ENCODE measurements at places on chromosomes 5 and 9. TPM values are rescaled to one million over a fixed set of nuclear protein-coding genes. Genes with fewer than 3 reads are reported as not detected.

Gene PCDHGA12
- total RNA-seq: 5.4 TPM

Gene MELK
- not detected for total RNA-seq

Gene FAM151B
- 0.18 TPM for total RNA-seq

Gene PSD2
- 0.10 TPM for total RNA-seq

DNA sequence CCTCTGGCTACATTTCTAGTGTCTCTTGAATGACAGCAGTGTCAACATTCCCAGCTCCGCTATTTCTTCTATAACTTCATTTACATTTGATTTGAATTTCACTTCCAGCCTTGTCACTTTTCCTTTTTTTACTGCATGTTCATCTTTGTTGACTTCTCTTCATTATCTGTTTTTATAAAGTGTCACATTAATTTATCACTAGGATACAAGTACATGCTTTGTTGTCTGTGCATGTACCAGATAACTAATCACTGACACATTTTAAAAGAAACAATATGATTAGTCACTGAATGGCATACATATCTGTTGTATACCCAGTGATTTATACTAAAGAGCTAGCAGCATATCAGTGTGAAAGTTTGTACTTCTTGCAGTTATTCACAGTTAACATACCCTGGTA is 29.1 kb downstream of the ARSK start:
- no peak overlapping the region for H3K27ac ChIP-seq
- DNase-seq: no peak
- H3K27me3 ChIP-seq: no peaks in the 10 kb centered on the region
- no peaks in the 10 kb centered on the region for H3K36me3 ChIP-seq
- no peaks in the 10 kb centered on the region for H3K4me1 ChIP-seq

GRCh38 chr9:8781458-8781857 is 981.9 kb upstream of the DMAC1 start:
- no peaks in the 10 kb centered on the region for H3K27me3 ChIP-seq
- H3K36me3 ChIP-seq: no peaks in the 10 kb centered on the region
- DNase-seq: no peak
- H3K4me3 ChIP-seq: no peak overlapping the region
- H3K4me1 ChIP-seq: no peaks in the 10 kb centered on the region
- H3K27ac ChIP-seq: no peak overlapping the region

DNA sequence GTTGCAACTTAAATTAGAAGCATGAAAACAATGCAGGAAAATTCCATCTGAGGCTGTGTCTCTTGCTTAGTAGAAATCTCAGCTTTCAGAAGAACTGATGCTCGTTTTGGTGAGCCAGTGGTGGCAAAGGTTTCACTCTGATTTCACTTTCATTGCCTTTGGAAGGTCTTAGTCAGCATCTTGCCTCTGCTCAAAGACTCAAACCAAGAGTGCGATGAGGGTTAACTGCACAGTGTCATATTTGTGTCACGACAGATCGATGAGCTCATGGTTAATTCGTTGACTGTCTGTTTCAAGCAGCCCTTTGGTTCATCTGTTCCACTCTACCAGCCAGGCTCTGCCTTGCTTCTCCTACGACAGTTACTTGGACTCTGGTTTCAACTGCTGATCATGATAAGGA is 331.3 kb upstream of the KIF2A start:
- no peak overlapping the region for H3K4me3 ChIP-seq
- no peaks in the 10 kb centered on the region for H3K4me1 ChIP-seq
- no peak overlapping the region for H3K27ac ChIP-seq
- H3K27me3 ChIP-seq: no peaks in the 10 kb centered on the region
- no peaks in the 10 kb centered on the region for H3K36me3 ChIP-seq

DNA sequence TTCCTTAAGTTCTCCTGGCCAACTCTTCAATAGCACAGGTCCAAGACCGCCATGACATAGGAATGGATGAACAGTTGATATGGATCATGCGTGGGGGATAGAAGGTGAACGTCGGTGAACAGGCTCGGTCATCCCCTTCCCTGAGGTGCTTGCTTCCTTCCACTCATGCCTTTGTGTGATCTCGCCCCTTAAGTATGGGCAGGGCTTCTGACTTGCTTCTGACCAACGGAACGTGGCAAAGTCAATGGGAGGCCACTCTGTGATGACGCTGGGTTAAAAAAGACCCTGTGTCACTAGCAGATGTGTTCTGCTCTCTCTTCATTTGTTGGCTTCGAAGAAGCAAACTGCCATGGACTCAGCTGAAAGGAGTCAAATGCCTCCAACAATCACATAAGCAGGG is 240.5 kb upstream of the TUT7 start:
- no peak for DNase-seq
- H3K4me3 ChIP-seq: no peak overlapping the region
- H3K36me3 ChIP-seq: no peaks in the 10 kb centered on the region
- no peaks in the 10 kb centered on the region for H3K4me1 ChIP-seq
- no peaks in the 10 kb centered on the region for H3K27me3 ChIP-seq

DNA sequence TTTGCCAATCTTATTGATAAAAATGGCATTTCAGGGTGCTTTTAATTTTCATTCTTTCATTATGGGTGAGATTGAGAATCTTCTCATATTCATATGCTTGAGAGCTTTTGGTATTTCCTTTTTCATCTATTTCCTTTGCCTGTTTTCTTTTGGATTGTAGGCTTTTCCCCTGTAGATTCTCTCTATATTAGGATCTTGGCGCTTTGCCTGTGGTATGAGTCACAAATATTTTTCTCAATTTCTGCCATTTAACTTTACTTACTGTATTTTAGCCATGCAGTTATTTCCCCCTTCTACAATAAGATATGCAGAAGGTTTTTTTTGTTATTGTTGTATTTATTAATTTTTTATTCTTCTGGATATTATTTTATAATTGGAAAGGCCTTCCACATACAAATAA is 21.5 kb upstream of the KLF9 start:
- H3K4me1 ChIP-seq: peaks cover 7% of the 10 kb centered on the region
- DNase-seq: no peak

- H3K27ac ChIP-seq: no peak overlapping the region
- H3K4me3 ChIP-seq: no peak overlapping the region
- H3K4me1 ChIP-seq: no peaks in the 10 kb centered on the region
- H3K27me3 ChIP-seq: no peaks in the 10 kb centered on the region
- no peak for DNase-seq
Observed at GRCh38 chr9:105373723-105374122, 74.1 kb upstream of the FSD1L start.

DNA sequence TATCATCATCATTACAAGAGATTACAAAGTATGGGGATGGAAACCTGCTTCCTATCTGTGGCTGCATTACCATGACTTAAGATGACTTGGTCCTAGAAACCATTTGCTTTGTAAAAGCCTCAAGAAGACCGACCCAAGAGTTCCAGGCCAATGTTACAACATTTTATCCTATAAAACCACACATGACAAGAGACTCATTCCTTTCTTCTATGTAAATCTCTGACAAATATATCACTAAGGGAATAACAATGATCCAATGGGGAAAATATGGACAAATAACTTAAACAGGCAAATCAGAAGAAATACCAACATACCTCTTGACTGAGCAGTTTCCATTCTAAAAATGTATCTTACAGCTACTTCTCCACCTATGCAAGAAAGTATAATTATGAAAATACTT is 44.3 kb upstream of the VPS13A start:
- H3K36me3 ChIP-seq: no peaks in the 10 kb centered on the region
- no peak overlapping the region for H3K4me3 ChIP-seq
- no peaks in the 10 kb centered on the region for H3K4me1 ChIP-seq
- DNase-seq: no peak
- no peaks in the 10 kb centered on the region for H3K27me3 ChIP-seq

DNA sequence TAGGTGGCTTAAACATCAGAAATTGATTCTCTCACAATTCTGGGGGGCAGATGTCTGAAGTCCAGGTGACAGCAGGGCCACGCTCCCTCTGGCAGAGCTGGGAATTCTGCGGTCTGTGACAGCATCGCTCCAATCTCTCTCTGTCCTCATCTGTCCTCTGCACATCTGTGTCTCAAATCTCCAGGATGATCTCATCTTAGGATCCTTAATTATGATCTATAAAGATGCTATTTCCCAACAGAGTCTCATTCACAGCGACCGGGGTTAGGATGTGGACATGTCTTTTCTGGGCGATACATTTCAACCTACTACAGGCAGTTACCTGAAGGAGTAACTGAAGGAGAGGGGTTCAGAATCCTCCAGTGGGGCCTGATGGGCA is 31.4 kb downstream of the ANKRD33B start:
- no peaks in the 10 kb centered on the region for H3K36me3 ChIP-seq
- H3K27ac ChIP-seq: peak overlapping the region; percentile 80
- no peak for DNase-seq
- peak overlapping the region; percentile 28 for H3K4me3 ChIP-seq
- peaks cover 30% of the 10 kb centered on the region for H3K4me1 ChIP-seq
- H3K27me3 ChIP-seq: no peaks in the 10 kb centered on the region

GRCh38 chr5:64612344-64612961 is 77.8 kb upstream of the SHISAL2B start:
- no peaks in the 10 kb centered on the region for H3K36me3 ChIP-seq
- no peak for DNase-seq
- no peak overlapping the region for H3K4me3 ChIP-seq
- no peaks in the 10 kb centered on the region for H3K4me1 ChIP-seq
- no peak overlapping the region for H3K27ac ChIP-seq

DNA sequence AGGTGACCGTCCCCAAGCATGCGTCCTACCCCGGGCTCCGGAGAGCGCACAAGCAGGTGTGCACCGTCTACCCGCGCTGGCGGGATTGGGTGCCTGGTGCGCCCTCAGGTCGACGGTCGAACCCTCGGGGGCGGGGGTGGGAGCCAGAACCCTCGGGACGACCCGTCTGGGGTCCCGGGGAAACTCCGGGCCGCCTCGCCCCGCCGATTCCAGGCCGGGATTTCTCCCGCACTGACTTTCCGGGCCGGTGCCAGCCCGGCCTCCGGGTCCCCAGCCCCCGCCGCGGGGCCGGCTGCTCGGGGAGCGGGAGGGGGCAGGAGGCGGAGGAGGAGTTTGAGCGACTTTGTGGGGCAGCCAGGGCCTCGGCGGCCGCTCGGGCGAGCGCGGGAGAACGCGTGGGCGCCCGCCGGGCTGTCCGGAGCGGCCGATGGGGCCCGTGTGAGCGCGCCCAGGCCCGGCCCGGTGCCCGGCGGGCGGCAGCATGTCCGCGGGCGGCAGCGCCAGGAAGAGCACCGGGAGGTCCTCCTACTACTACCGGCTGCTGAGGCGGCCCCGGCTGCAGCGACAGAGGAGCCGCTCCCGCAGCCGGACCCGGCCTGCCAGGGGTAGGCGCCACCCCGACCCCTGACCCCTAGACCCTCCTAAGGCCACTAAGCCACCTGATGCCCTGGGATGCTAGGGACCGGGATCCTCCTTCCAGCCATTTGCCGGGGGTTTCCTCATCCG is at the start of gene DAB2IP:
DAB2IP (plus strand) TSS at position 340 of the 726 bp plus-strand sequence; CDS start at position 482, 142 bp downstream.
- DNase-seq: no peak
- peak within 1 kb of the TSS; percentile 50 for H3K4me3 ChIP-seq
- no peaks in the 10 kb centered on the region for H3K36me3 ChIP-seq
- peaks cover 61% of the 10 kb centered on the region for H3K4me1 ChIP-seq

DNA sequence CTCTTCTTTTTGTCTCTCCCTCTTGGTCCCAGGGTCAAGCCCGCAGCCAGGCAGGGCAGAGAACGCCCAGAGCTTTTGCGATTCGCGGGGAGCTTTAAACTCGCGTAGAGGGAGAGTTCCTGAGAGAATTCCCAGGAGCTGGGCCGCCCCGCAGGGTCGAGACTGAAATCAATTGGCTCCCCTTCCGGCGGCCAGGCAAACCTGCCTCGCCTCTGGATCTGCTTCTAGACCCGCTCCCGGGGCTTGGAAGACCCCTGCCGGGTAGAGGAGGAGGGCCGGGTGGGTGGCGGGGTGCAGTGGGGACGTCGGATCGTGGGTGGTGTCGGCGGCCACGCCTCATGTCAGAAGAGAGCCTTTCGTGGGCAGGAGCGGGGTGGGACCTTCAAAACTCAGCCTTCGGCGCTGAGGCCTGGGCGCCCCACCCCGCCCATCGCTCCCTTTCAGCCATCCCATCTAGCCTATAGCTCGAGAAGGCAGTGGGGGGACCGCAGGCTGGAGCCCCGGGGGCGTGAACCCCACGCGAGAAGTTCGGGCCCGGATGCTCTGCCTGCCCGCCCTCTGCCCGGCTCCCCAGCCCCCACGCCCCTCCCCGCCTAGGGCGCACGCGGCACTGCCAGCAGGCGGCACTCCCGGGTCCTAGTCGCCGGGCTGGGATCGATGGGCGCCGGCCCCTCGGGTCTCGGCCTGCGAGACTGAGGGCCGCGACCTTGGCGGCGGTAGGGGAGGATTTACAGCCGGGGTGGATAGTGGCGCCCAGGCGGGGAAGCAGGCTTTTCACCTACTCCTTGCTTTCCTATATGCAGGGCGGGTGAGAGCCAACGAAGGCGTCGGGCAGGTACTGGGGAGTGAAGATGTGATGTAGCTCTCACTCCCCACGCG is 6.1 kb downstream of the PRDM6 start:
- no peak overlapping the region for H3K4me3 ChIP-seq
- H3K4me1 ChIP-seq: peaks cover 10% of the 10 kb centered on the region
- DNase-seq: no peak
